ENCODE measurements at places on chromosomes 12 and 14.

GRCh38 chr14:95468448-95469133, 47.9 kb downstream of the SYNE3 start:
- no peak for DNase-seq

DNA sequence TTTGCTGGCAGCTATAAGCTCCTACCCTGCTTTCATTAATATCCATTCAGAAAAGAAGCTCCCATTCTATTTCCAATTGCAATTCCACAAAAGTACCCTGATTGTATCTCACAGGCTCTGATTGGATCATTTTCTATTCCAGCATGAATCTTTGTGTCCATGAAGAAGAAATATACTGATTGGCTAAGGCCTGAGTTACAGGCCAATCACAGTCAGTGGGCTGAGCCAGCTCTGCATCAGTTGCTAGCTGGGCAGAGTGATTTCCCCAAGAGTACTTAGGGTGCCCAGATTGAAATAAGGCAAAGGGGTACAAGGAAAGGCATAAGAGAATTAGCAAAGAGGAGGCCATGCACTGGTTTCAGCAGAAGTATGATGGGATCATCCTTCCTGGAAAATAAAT, 14.4 kb downstream of the ART4 start:
- no peak for DNase-seq

GRCh38 chr14:36900846-36901245, 239.2 kb downstream of the PAX9 start:
- no peak for DNase-seq

DNA sequence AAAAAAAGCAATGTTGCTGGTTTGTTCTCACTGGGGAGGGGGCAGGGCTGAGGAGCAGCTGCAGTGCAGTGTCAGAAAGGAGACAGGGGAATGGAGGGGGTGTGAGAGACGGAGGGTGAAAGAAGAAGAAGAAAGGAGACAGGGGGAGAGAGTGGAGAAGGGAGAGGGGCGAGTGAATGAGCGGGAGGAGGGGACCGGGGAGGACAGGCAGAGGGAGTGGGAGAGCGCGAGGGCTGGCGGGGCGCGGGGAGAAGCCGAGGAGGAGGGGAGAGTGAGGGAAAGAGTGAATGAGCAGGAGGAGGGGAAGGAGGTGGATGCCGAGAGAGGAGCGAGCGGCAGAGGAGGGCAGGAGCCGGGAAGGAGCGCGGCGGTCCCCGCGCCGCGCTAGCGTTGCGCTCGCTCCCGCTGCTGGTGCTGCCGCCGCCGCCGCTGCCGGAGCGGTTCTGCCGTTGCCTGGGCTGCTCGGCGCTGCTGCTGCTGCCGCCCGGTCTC, at the start of gene NOVA1:
NOVA1 (minus strand) TSS at position 445 of the 492 bp plus-strand sequence. CDS start 597 bp downstream, outside the sequence.
- no peak for DNase-seq

DNA sequence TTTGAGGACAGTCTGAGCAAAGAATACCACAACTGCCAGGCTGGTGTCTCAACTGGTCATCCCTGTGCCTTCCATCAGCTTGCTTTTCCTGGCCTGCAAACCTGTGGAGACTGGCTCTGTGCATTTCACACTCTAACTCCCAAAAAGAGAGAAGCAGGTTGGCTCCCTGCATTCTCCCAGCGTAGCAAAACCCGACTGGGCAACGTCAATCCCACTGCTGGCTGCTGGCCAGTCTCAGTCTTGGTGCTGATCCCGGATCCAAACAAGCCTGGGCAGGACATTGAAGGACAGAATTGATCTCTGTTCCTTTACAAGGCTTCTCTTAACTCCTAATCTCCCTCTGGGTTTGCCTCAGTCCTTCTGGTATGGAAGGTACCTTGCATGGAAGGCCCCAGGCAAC, 65.4 kb downstream of the FZD10 start:
- DNase-seq, result no peak

Data from activated CD8-positive, alpha-beta memory T cell treated with anti-CD3 and anti-CD28 coated beads for 4 hours (primary cell).